MM.1S (cell line): ENCODE measurements at places on chromosomes 3 and 15.

DNA sequence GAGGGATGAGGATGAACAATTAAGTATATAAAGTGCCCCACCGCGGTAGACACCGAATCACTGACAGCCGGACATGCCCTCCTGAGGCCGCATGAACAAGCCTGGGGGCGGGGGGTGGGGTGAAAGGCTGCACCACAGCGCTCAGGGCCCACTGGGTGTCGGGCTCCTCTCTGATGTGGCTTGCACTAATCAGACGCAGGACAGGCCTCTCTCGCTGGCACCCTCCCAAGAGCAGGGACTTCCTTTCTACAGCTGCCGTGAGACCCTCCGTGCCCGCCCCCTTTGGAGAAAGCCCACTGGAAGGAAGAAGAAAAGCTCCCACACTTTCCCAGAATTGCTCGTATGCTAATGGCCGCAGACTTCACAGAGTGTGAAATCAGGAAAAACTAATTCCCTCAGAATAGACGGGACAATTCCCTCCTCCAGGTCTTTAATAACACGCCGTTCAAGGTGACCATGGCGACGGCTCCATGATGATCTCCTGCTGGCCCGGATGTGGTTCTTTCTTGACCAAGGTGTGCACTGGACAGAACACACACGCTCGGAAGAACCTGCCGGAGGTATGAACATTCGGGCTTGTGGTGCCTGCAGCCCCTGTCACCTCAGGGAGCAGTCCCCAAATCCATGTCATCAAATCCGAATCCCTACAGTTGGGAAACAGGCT is 32.0 kb downstream of the IQSEC1 start:
- no peak for DNase-seq

- DNase-seq: no peak
Observed at GRCh38 chr3:36741285-36741684, 23.1 kb downstream of the DCLK3 start.

DNA sequence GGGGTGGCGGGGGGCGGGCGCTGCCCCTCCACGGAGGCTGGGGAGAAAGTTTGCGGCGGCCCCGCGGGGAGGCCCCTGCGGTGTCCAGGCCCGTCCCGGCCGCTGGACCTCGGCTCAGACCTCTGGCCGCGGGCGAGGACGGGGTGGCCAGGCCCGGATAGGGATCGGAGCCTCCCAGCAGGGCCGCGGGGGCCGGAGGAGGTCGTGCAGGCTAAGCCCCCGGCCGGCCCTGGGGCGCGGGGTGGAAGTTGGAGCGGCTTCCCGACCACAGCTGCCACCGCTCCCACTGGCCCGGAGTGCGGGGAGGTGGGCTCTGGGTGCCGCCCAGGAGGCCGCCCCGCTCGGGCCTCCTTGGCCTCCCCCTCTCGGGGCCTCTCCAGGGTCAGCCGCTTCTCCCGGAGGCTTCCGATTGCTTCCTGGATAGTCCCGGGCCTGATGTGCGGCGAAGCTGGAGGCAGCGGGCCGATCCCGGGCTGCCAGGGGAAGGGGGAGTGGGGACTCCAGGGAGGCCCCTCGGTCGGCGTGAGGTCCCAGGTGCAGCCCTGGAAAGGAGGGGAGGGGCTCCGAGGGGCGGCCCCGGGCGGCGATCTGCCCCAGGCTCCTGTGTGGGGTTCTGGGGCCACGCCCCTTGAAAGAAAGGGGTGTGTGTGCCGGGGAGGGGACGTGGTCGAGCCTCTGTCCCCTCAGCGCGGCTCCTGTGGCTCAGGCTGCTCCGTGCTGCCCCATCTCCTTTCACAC is 907 bp downstream of the PLXNA1 start:
- no peak for DNase-seq

GRCh38 chr3:45507820-45508317 is 86.7 kb upstream of the LIMD1 start:
- DNase-seq: no peak

GRCh38 chr15:55715355-55716076 is 27.4 kb downstream of the PRTG start:
- no peak for DNase-seq

DNA sequence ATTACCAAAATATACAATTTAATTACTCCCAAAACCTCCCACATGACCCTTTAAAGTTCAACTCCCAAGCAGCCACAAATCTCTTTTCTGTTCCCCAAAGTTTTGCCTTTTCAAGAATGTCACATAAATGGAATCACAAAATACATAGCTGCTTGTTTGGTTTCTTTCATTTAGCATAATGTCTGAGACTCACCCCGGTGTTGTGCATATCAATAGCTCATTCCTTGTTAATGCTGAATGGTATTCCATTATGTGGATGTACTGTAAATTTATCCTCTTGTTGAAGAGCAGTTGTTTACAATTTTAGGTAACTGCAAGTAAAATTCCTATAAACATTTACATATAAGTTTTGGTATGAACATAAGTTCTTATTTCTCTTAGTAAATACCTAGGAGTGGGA is 15.5 kb downstream of the NAA50 start:
- DNase-seq: no peak

DNA sequence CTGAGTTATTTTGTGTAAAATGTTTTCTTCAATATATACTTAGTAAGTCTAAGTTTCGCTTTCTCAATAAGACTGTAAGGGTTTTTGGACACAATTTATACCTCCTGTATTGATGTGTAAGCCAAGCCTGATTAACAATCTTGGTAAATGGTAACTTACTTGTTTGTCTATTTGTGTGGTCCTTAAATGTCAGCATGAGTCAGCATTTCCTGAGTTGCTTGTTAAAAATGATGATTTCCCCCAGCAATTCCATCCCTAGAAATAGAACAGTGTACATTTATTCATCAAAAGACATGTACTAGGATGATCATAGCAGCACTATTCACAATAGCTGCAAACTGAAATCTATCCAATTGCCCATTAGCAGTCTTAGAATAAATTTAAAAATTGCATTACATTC is 53.4 kb upstream of the LRIG1 start:
- DNase-seq: peak; percentile 7

GRCh38 chr3:46734773-46735172 is 17.1 kb upstream of the PRSS50 start:
- no peak for DNase-seq

DNA sequence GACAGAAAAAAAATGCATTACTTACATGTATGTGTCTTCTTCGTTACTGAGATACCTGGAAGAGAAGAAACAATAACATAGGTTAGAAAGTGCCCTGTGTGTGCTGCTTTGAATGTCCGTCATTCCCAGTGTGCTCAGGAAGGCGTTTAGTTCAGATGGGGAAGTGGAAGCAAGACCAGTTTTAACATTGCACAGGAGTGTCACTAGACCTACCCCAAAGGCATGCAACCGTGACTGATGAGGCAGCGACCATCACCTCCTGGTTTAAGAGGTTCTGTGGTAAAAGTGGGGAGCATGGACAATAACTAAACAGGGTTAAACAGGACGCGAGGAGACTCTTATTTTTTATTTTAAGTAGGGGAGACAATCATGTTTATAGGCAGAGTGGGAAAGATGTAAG is 199.7 kb upstream of the ICE2 start:
- no peak for DNase-seq

DNA sequence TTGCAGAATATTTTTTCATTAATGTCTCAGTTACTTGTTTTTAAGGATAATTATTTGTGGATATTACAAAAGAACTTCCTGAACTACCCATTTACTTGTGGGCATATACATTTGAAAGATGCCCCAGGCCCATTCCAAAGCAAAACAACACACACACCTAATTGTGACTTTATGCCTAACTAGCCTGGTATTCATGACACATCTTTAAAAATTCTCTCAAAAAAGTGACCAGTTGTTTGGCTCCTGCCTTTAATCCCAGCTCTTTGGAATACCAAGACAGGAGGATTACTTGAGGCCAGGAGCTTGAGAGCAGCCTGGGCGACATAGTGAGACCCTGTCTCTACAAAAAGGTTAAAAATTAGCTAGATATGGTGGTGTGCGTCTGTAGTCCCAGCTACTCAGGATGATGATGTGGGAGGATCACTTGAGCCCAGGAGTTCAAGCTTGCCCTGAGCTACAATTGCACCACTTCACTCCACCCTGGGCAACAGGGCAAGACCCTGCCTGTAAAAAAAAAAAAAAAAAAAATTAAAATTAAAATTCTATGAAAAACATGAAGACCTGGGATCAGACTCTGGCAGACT is 51.7 kb upstream of the SLC4A7 start:
- no peak for DNase-seq

DNA sequence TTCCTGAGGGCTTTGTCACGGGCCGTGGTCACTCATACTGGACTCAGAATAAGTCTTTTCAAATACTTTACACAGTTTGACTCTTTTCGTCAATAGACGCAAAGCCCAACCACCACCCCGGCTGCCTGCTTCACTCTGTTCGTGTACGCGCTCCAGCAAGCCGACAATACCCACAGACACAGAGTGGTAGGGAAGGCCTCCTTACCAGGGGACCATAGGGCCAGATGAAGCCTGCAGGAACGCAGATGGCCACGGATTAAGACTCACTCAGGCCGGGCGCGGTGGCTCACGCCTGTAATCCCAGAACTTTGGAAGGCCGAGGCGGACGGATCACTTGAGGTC is 29.7 kb downstream of the EFCAB12 start:
- DNase-seq: no peak

GRCh38 chr15:60916679-60917460 is 312.2 kb downstream of the RORA start:
- DNase-seq: peak; percentile 90

- no peak for DNase-seq
Observed at GRCh38 chr15:64105113-64105704, 9.4 kb downstream of the SNX1 start.
